ENCODE measurements at places on chromosomes 16 and 17.

- DNase-seq = peak; percentile 91
Measured at GRCh38 chr17:43994272-43995149, 9.9 kb upstream of the NAGS start.

DNA sequence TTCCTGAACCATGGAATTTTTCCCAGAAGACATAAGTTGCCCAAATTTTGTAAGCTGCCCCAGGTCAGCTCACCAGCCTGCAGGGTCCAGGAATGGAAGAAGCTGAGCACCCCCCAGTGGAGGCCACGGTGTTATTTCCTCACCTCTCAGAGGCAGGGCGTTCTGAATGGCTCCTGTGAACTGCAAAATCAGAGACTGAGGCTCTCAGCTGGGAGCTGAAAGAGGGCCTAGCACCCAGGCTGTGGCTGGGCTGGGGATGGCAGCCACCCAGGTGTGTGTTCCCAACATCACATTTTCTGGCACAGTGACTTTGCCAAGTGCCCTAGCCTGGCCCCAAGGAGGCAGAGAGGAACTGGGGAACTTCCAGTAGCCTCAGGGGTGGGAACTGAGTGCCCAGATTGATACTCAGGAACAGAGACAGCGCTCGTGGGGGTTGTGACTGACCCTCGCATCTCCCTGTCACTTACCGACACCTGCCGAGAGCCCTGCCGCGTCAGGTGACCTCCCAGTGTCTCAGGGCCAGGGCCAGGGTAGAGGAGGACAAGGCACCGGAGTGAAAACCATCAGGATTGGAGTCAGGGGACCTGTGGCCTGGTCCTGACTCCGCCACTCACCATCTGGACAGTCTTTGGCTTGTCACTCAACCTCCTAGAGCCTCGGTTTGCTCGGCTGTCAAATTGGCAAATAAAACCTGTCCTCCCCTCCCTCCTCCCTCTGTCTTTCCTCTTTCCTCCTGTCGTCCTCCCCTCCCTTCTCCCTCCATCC, 11.3 kb downstream of the CACNG4 start:
- DNase-seq = no peak

DNA sequence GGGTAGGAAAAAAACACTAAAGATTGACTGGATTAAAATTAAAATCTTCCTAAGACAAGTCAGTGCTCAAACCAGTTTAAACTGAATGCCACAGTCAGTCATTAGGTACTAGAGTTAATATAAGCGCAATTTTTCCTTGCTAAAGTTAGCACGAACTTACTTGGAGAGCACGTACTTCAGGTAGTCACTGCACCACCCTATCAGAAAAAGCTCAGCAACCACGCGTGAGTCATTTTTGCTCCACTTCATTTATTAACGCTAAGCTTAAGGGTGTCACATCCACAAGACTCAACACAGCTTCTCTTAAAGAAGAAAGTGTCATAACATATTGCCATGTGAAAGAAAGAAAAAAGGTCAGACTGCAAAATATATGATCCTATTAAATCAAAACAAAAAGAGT, 53.1 kb downstream of the TEX2 start:
- DNase-seq = no peak

GRCh38 chr17:10352893-10353292, 19.9 kb downstream of the MYH13 start:
- no peak for DNase-seq

DNA sequence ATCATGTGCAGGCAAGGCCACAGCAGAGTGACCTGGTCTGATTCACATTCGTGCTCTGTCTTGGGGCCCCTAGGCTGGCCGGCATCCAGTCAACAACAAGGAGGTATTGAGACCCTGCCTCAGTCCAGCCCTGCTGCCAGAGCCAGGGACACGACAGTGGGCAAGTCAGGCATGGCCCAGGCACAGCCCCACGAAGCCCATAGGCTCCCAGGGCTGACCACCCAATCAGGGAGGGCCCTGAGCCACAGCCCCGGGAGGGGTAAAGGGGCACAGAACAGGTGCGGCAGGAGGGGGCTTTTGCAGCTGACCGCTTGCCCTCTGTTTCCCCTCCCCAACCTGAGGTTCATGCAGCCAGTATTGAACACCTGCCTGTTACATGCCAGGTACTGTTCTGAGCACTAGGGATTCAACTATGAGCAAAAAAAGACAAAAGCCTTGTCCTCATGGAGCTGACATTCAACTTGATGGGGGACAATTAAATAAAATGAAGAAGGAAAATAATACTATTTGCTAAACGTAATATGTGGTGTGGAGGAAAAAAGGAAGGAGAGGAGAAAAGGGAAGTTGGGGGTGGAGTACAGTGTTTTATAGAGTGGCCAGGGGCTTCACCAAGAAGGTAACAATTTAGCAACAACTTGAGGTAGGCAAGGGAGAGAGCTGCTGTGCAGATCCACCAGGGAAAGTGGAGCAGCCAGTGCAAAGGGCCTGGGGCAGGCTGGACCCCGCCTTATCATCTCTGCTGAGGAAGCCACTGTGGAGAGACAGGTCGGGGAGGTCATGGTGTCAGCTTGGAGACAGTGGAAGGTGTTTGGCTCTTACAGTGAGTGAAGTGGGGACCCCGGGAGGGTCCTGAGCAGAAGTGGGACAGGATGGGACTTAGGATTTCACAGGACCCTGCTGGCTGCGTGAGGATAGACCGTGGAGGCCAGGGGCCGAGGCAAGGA, 6.1 kb downstream of the DRC3 start:
- no peak for DNase-seq

DNA sequence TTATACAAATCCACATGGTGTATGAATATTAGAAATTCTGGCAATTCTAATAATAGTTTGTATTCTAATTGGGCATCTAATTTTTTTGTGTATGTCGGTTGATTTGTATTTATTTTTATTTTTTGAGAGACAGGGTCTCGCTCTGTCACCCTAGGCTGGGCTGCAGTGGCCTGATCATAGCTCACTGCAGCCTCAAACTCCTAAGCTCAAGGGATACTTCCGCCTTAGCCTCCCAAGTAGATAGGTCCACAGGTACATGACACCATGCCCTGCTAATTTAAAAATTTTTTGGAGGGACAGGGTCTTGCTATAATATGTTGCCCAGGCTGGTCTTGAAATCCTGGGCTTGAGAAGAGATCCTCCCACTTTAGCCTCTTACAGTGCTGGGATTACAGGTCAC, 104.6 kb downstream of the TRIM37 start:
- DNase-seq = no peak

GRCh38 chr16:51592001-51592501, 441.0 kb upstream of the SALL1 start:
- DNase-seq = no peak

DNA sequence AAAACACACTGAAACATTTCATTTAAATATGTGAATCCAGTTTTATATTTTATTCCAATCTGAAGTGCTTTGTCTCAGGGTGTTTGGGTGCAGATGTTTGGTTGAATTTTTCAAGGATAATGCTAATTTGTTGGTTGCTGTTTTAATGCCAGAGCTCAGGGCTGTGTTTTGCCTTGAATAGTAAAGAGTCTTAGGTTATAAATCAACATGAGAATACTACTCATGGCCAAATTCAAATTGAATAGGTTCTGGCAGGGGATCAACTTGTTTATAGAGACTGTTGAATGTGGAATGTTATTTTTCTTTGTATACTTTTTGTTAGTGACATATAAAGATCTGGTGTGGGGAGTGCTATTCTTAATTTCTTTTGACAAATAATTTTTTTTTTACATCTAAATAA, 18.8 kb downstream of the TOM1L1 start:
- no peak for DNase-seq

DNA sequence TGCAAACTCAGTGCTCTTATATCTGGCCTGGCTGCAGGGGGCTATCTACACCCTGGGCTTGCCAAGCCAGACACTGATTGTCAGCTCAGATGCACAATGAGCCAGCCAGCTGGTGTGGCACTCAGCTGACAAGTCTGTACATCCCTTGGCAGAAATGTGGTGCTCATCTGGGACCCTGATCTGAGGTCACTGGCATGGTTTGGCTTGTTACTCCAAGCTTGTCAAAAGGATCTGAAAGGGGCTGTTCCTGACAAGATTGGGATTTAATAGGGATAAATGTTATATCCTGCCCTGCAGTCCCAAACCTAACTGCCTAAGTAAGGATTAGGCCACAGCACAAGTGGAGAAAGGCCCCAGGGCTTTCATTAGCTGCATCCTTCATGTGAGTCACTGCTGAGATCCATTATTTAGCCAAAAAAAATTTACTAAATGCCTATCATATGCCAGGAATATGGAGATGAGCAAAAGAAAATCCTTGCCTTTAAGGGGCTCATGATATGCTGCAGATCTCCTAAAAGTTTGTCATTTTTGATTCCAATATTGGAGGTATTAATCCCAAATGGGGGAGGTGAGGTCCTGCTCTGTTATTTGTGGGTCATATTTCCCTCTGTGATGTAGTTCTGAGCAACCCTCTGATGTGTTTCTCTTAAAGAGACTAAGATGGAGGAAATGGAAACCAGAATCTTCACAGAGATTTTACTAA, 6.3 kb downstream of the SLC6A2 start:
- no peak for DNase-seq

- peak; percentile 55 for DNase-seq
Measured at GRCh38 chr17:45332989-45333701, 16.3 kb upstream of the MAP3K14 start.

DNA sequence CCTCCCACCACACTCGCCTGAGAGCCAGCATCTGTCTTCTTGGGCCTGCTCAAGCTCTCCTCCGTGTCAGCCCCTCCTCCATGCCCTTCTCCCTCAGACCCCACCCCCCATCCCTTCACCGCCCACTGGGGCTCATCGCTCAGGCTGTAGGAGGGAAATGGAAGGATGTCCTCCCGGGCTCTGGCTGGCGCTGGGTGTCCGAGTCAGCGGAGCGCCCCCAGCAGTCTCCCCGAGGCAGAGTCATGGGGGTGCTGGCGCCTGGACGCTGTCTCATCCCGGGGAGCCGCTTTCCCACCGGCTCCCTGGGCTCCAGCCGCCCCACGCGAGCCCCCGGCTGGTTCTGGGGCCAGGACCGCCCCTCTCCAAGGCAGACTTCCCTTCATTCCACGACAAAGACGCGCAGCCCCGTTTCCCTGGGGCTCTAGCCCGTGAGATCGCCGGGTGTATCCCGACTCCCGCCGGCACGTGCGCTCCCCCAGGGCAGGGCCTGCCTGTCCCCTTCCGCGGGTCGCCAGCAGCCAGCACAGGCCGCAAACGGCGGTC, 428 bp upstream of the ANTKMT start:
- peak; percentile 76 for DNase-seq

- no peak for DNase-seq
Measured at GRCh38 chr17:5299383-5299782, 17.3 kb downstream of the RABEP1 start.

- no peak for DNase-seq
Measured at GRCh38 chr17:59814276-59814675, 78.5 kb downstream of the TUBD1 start.

DNA sequence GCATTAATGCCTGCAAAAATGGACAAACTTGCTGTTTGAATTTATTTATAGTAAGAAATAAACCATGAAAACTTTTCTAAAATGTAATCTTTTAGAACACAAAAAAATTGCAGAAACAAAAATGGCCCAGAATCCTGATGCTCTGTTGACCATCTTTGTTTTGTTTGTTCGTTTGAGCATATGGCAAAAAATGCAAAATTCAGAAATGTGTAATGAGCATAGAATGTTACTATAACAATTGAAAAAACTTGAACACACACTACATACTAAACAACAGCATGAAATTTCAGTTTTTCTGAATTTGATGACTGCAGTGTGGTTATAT, 1.1 kb upstream of the KPNA2 start:
- DNase-seq = no peak

- no peak for DNase-seq
Measured at GRCh38 chr17:62597150-62597549, 30.3 kb upstream of the MRC2 start.

DNA sequence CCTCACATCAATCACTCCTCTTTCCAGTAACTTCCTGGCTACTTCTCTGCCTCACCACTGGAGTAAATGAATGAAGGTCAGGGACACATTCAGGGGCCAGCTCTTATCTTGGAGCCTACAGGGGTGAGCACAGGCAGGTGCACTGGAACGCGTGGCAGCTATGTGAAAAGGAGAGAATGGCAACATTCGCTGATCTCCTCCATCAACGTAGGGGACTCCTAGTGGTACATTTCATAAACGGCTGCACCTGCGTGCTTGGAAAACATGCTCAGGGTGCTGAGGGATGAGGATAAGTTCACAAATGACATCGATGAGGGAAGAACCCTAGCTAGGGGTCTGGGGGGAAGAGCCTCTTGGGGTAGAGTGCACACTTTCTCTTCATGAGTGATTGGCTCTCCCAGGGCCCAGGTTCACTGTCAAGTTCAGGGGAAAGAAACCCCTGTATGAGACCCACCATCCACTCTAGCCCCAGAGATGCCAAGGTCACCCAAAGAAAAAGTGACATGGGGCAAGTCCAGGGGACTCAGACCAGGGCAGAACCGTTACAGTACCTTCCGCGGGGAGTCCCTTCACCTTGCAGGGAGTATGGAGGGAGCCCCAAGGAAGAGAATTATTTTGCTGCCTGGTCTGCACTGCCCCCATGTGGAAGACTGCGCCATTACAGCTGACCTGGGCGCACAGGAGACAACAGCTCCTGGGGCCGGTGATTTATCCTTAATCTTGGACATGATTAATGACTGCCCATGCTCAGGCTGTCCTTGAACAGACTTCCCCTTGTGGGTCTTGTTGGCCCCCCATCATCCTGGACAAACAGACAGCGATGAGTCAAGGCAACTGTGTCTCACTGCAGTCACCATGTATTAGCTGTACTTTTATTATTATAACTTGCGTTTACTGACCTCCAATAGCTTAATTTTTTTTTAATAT, 30.1 kb downstream of the VAC14 start:
- peak; percentile 91 for DNase-seq

DNA sequence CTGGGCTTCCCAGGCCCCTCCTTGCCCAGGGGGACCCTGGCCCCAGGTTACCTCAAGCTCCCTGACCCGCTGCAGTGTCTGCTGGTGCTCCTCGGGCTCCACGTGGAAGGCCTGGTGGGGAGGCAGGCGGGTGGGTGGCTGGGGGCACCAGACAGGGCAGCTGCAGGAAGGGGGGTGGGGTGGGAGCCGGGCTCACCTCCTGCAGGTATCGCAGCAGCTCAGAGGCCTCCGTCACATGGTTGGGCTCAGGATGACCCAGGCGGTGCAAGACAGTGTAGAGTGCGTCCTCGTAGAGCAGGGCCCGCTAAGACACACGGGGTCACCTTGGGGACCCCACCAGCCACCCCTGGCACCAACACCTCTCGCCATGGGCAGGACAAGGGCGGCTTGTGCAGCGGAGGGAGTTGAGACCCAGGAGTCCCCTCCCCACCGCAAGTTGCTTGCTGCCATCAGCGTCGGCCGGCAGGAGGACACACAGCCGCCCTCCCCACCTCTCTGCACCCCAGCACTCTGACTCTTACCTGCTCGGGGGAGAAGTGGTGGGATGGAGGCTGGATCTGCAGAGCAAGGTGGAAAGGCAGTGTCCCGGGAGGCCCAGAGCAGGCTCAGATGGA, 1.1 kb downstream of the UNC13D start:
- DNase-seq = peak; percentile 79

DNA sequence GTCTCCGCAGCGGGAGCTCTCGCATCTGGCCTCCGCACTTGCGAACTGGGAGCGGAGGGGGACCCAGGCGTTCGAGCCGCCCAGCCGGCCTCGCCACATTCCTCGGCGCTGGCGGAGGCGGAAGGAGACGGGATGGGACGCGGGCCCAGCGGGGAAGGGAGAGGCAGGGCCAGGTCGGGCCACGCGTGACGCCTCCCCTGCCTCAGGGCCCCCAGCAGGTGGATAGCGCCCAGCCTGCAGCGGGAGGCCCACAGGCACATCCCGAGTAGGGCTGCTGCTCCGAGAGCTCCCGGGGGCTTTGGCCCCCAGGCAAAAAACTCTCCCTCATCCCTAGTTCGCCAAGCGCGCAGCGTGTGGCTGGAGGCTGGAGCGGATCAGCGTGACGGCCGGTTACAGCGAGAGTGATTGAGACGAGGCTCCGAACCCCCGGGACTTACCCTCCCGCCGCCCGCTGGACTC, 800 bp downstream of the PLEKHH3 start:
- peak; percentile 77 for DNase-seq

All from activated CD4-positive, alpha-beta T cell treated with anti-CD3 and anti-CD28 coated beads, Interleukin-2, amount 10 ng/mL, durations not matched to agents 24 days and 14 days (primary cell).